ENCODE measurements at places on chromosomes 5 and 9.

- no peak for DNase-seq
Observed at GRCh38 chr5:1793301-1793740, 6.3 kb downstream of the MRPL36 start.

- no peak for DNase-seq
Observed at GRCh38 chr9:72465593-72465984, 55.8 kb upstream of the TMC1 start.

GRCh38 chr5:3414371-3414770 lies 181.3 kb upstream of the IRX1 start:
- DNase-seq, result no peak

- no peak for DNase-seq
Observed at GRCh38 chr9:14258660-14259239, 55.2 kb downstream of the NFIB start.

DNA sequence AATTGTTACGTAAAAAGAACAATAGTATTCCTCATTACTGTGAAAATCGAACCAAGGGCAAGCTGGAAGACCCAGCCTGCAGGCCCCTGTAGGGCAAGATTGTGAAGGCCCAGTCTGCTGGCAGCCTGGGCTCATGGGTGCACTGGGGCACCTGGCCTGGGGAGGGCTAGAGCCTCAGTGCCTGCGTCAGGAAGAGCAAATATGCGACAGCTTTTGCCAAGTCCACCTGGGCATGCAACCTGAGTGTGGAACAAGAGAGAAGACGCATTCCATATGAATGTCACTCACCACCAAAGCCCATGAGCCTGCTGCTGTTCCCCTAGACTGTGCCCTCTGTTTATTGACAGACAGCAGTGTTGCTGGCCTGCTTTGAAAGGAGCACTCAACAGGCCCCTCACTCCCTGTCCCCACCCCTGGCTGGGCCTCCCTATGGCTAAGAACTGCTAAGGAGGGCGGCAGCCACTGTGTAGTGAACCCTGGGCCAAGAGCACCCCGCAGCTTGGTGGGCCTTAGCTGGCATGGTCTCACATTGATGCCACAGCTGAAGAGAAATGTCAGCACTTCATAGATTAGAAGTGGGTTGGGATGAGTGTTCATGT lies 28.2 kb downstream of the PSD2 start:
- no peak for DNase-seq

DNA sequence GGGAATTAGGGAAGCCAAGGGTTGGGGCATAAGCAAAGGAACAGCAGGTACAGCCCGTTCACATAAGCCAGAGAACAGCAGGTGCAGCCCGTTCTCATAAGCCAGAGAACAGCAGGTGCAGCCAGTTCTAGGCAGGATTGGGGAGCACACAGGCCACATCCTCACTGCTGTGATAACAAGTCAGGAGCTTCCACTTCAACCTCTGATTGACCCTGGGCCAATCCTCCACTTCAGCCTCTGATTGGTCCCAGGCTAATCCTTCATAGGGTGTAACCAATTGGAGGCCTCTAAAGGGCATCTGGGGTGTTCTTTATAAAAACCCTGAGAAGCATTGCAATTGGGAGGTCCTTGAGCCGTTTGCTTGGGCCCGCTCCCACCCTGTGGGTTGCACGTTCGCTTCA lies 27.5 kb downstream of the CEL start:
- DNase-seq, result no peak

DNA sequence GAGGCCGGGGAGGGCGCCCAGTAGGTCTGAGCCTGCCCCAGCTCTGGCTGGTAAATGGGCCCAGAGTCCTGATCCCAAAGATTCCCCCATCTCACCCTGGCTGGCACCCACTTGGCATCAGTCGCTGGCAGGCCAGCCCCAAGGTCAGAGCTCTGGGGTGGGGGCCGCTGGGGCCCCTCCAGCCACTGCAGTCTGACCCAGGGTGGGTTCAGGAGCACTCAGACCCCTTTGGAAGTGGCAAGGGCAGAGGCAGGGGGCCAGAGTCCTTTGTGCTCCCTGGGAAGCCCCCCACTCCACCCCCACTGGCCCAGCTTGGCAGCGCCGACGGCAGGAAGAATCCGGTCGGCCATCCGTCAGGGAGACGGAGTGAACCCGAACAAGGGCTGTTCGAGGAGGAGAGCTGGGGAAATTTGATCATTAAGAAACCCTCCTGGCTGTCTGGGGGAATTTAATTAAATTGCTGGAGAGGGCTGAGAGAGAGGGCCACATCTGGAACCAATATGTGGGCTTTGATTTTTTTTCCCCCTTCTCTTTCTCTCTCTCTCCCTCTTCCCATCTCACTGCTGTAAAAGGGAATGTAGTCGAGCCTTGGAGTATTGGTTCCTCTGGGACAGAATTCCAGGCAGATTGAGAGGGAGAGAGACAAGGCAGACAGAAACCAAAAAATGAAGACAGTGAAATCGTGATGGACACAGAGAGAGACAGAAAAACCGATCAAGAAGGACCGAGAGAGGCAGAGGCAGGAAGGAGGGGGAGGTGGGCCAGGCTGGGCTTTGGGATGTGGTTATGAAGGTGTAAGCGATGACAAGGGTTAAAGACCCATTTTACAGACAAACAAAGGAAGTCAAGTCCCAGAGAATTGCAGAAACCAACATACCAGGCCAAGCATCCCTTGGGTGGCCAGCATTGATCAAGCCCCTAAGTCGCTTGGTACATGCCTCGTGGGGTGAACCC lies 8.1 kb upstream of the ASB6 start:
- no peak for DNase-seq

GRCh38 chr5:3999929-4000328 lies 404.3 kb downstream of the IRX1 start:
- DNase-seq, result no peak

DNA sequence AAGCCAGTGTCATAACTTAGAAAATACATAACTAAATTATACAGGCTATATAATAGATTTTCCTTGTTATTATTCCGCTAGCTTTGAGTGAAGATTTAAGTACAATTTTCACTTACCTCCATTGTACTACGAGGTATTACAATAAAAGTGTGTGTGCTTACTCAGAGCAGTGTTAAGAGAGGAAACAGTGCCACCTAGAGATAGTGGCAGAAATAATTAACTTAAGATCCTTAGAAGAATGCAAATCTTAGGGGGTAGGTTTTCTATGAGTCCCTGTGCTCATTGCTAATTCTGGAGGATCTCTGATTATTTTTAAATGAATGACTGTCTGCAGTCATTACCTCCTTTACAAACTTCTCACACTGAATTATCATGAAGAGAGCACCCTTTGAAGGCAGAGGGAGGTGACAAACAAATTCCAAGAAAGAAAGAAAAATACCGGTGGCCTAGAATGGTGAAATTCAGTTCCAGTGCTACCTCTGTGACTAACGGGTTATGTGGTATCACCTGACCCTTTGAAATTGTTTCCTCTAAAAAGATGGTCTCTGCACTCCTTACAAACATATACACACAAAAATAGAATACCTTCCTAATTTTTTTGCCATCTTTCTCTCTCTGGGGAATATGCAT lies 379.8 kb downstream of the TRIM36 start:
- DNase-seq, result peak; percentile 31

- no peak for DNase-seq
Observed at GRCh38 chr9:135590486-135591079, 29.0 kb downstream of the PAEP start.

GRCh38 chr5:57276353-57276752 lies 102.5 kb downstream of the GPBP1 start:
- no peak for DNase-seq

- DNase-seq, result no peak
Observed at GRCh38 chr9:135021393-135021789, 66.1 kb upstream of the OLFM1 start.

DNA sequence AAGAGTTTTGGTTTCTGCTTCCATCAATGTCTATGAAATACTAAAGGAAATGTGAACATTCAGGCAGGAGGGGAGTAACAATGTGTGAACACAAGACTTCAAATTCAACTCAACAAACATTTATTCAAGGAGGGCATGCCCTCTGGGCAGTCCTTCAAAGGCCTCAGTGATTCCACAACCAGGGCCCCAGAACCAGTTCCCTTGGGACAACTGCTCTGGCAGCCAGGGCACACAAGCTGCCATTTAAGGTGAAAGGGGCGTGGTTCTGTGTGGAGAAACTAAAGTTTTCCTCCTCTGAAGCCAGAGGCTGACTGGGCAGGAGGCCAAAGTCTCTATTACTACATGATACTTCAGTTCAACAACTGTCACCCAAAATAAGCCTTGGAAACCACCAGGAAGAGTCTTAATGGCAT lies 3.2 kb downstream of the RBM18 start:
- no peak for DNase-seq

- no peak for DNase-seq
Observed at GRCh38 chr5:43336159-43336558, 22.9 kb upstream of the HMGCS1 start.

GRCh38 chr9:89740722-89741121 lies 135.9 kb downstream of the GADD45G start:
- no peak for DNase-seq

GRCh38 chr5:155952486-155953089 lies 374.4 kb upstream of the SGCD start:
- DNase-seq, result no peak

DNA sequence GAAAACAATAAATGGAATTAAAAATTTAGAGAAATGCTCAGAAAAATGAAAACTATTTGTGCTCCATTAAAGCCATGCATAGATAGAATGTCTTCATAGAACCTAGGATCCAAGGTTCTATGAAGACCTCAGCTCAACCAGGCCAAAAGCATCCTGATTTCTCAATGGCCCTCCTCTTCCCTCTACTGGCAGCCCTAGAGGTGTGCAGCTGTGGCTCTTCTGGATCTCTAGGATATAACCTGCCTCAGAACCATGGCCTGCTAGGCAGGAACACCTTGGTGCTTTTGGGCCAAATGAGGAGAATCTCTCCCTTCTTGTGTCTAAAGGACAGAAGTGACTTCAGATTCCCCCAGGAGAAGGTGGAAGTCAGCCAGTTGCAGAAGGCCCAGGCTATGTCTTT lies 15.1 kb downstream of the IFNA1 start:
- DNase-seq, result no peak

DNA sequence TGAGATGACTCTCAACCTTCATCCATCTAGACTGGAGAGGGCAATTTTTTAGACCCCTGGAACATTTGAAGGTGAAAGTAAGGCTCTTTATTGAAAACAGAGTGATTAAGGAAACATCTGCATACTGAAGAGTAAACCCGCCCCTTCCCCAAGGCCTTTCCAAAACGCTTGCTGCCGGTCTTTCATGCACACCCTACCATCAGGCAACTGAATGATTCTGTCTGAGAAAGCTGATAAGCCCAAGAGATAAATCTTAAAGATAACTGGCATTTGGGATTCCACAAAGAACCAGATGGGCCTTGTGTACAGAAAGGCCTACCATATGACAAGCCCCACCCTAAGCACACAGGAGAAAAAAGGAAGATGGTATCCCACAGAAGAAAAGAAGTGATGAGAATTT lies 54.4 kb upstream of the PIK3R1 start:
- DNase-seq, result no peak

DNA sequence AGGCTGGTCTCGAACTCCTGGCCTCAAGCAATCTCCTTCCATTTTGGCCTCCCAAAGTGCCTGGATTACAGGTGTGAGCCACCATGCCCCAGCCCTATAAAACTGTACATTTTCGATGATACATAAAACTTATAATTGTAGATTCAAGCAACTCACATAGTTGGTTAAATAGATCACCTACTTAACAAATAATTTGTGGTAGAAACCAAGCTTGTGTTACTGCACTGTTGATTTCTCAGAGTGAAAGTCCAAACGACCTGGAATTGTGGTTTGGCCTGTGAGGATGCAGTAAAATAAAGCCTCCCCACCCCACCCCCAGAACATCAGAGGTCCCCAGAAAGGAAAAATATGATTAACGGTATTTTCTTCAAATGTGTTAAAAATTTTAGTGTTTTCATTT lies 92.7 kb downstream of the TRIO start:
- no peak for DNase-seq

DNA sequence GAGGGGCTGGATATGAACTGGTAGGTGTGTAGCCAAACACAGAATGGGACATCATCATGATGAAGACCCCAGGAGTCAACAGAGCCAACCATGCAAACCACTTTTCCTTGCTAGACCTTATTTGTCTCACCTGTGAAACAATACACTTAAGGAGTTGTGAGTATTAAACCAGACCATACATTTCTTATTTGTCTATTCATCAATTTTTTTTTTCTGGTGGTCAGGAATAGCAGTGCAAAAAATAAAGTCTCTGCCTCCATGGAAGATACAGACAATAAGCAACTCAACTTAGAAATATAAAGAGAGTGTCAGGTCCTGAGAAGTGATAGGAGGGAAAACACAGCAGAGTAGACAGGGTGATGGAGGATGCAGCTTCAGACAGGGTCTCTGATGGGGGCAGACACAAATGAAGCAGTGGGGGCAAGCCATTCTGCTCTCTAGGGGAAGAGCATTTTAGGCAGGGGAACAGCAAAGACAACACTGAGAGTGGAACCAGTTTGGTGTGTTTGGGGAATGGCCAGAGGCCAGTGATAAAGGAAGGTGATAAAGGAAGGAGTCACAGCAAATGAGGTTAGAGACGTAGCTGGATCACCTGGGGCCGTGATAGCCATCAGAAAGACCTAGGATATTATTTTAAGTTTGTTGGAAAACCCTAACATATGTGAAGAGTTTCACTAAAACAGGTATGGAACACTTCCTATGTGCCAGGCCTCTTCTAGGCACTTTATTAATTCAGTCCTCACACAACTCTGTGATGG lies 256.2 kb downstream of the MAN2A1 start:
- DNase-seq, result no peak

- DNase-seq, result no peak
Observed at GRCh38 chr9:110336363-110336762, 1.3 kb downstream of the TXNDC8 start.

GRCh38 chr9:4604678-4605095 lies 57.4 kb upstream of the PLPP6 start:
- peak; percentile 72 for DNase-seq

GRCh38 chr9:81969971-81970370 lies 18.6 kb upstream of the SPATA31D1 start:
- DNase-seq, result no peak

DNA sequence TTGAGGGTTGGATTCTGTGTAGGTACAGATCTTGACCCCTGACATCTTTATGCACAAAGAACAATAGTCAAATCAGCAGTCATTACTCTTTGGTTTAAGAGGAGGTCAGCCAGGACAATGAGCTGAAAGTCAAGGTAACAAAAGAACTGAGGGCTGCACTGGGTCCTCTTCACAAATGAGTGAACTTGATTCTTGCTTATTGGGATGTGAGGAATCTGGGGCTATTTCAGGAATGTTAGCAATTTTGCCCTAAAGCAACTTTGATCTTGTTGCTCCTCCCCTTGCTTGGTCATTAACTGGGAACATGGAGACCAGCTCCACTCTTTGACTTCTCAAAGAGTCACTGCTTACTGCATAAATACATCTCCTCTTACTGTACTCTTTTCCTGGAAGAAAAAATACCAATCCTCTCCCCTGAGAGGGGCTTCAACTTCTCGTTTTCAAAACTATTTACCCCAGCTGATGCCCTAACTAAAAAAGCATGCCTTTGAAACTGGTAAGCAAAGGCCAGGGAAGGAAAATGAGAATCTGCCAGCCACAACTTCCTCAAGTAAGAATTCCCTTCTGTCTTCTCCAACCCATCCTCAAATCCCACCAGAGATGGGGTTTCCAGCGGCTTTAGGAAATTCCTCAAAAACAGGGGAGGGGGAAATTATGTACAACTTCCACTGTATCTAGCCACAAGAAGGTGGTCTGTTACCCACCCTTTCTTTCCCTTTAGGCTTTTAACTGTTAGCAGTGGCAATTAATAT lies 368.3 kb downstream of the ENC1 start:
- peak; percentile 26 for DNase-seq

GRCh38 chr5:74401281-74401945 lies 239.1 kb downstream of the ENC1 start:
- DNase-seq, result no peak

- DNase-seq, result no peak
Observed at GRCh38 chr5:140219068-140219991, 44.3 kb downstream of the CYSTM1 start.

- DNase-seq, result no peak
Observed at GRCh38 chr5:167778228-167778627, 513.2 kb upstream of the WWC1 start.

Data from neuronal stem cell (in vitro differentiated cells).